ENCODE measurements at places on chromosomes 3 and 15.

DNA sequence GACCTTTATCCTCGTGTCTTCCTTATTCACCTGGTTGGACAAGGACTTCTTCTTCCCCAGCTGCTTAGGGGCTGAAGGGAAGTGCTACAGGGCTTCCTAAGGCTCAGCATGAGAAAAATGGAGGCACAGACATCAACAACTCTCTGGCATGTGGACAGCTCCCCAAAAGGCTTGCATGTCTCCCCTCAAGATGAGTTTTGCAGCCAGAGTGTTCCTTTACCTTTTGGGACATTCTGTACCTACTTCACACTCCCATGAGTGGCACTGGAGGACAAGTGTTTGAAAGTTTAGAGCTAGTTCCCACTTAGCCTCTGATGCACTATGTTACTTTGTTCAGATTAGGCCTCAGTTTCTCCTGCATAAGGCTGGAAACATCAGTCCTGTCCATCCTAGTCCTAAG lies 77.1 kb upstream of the HACD2 start:
- no peak for DNase-seq

GRCh38 chr3:144296808-144297207 lies 325.2 kb downstream of the DIPK2A start:
- no peak for DNase-seq

- no peak for DNase-seq
Observed at GRCh38 chr3:97070302-97070701, 255.9 kb downstream of the EPHA6 start.

GRCh38 chr3:125132815-125133214 lies 77.0 kb upstream of the HEG1 start:
- DNase-seq: no peak

DNA sequence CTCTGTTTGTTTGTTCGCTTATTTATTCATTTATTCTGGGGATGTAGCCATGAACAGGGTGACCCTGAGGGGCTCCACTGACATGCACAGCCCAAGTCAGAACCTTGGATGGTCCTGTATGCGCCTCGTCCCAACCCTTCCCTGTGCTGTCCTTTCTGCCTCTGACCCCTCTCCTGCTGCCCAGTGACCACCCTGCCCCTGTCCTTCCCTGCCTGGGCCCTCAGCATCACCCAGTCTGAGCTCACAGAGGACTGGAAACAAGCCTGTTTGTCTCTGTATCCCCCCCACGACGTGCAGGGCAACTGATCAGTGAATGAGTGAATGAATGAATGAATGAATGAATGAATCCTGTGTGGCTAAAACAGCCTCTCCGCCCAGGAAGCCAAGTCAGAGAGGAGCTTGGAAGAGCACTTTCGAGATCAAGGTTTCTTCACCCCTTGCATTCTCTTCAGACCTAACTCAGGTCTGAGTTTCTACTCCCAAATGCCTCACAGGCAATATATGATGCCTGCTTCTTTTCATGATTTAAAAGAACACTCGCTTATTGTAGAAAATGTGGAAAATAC lies 157.7 kb downstream of the SMAD6 start:
- DNase-seq: no peak

GRCh38 chr3:195095035-195095703 lies 175.8 kb downstream of the XXYLT1 start:
- DNase-seq: no peak

DNA sequence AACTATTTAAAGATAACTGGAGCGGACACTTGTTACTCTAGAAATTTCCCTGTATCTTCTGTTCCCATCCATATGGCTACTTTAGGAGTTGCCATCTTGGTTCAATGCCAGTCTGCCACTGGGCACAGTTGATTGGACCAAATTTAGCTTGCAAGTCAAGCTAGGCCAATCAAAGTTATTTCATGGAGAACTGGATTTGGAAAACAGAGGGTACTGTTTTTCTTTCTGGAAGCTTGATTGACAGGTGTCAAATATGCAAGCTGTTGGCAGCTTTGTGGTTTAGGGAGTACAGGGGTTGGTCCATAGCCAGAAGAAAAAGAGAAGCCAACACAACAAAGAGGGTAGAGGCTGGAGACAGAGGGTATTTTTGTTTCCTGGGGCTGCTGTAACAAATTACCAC lies 33.4 kb upstream of the KLHL25 start:
- peak; percentile 88 for DNase-seq

GRCh38 chr3:40718681-40719080 lies 193.9 kb downstream of the ZNF621 start:
- DNase-seq: no peak

DNA sequence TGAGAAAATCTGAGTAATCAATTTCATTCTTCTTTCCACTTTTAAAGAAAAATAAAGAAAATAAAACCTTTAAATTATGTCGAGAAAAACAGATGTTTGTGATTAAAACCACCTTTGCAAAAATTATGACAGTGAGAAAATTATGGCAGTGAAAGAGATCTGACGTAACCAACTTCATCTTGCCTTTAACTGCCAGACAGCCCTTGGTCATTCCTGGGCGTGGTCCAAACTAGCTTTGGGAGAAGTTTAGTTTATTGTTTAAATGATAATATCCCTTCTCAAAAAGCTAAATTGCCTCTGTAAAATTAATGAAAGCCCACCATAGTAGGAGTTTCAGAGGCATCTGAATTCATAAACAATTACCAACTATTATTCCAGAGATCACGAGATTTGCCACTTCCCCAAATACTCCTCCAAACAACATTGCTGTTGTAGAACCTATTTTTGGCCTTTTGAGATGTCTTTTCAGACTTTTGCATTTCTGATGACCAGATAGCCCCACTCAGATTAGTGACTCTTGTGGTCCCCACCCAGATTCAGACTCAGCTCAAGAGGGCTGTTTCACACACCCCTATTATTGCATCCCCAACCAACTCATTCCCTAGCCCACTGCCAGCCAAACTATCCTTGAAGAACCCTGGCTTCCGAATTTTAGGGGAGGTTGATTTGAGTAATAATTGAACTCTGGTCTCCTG lies 664.4 kb upstream of the CBLB start:
- DNase-seq: no peak

DNA sequence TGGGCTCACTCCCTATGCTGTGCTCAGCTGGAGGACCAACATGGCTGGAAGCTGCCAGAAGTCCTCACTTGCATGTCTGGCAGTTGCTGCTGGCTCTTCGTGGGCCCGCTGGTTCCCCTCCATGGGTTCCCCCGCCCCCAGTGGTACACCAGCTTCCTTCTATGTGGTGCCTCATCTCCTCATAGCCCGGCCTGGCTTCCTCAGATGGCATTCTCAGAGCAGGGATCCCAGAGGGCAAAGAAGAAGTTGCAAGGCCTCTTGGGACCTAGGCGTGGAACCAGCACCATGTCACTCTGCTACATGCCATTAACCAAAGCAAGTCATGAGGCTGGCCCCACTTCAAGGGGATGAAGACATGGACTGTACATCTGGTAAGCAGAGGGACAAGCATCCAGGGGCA lies 2.9 kb upstream of the CFAP92 start:
- no peak for DNase-seq

- DNase-seq: no peak
Observed at GRCh38 chr3:124296406-124296805, 304.5 kb upstream of the ROPN1 start.

- DNase-seq: peak; percentile 12
Observed at GRCh38 chr3:28651159-28651558, 302.5 kb upstream of the AZI2 start.

DNA sequence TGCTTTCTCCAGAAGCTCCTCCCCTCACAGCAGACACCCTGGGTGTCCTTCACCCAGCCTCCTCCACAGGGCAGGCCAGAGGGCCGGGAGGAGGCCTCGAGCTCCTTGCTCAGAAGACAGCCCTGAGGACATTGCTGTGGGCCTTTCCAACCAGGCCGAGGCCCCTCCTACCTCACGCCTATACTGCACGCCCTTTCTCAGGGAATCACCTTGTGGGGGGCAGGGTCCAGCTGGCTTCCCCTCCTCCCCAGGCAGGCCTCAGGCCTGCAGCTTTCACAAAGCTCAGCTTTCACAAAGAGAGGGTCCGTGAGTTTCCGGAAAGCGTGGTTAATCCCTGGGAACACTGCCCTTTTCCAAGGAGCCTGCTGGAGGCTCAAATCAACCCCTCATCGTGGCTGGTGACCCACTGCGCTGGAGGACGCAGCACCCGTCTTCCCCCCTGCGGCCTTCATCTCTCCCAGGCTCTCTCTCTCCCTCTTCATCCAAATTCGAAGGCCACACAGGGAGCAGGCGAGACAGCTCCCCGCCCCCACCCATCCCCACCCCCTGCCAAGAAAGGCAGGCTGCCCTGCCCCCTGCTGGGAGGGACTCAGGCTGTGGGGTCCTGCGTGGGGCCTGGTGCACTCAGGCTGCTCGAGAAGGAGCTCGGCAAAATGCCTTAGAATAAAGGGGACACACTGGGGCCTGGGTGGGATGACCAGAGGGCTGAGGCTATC lies 79.4 kb downstream of the OCA2 start:
- DNase-seq: no peak

GRCh38 chr3:62184559-62184958 lies 188.8 kb downstream of the FEZF2 start:
- no peak for DNase-seq

DNA sequence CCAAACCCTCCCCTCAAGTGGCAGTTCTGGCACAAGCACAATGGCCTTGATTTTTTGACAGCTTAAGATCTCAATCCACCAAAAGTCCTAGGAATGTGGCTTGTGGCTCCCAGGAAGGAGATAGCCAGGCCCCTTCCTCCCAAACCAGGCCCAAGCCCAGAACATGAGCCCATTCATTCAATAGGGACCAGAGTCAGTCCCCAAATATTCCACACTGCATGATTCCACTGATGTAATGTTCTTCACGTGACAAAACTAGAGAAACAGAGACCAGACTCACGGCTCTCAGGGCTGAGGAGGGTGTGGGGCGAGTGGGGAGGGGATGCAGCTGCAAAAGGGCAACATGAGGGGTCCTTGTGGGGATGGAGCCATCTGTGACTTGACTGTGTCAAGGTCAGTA lies 25.5 kb downstream of the ABTB1 start:
- DNase-seq: no peak

DNA sequence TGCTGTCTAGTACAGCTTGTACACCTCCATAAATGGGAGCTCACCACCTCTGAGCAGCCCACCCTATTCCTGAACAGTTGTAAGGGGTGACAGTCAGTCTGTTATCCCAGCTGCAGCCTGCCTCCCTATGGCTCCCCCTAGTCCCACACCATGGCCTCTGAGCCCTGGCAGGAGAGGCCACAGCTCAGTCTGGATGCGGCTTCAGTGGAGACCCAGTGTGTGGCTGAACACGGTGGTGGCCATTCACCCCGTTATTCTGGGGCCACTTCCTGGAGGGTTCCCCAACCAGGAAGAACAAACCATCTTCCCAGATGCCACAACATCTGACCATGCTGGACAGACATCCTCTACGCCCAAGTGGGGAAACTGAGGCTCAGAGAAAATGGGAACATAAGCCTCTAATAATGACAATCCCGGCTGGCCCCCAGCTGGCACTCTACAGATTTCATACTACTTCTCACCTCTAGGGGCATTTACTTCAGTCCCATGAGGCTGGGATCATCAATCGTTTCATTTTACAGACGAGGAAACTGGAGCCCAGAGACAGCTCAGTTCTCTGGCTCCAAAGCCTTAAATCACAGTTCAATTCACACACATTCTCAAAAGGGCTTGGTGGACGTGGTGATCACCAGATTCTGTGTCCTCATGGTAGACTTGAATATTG lies 9.2 kb upstream of the GRIP2 start:
- DNase-seq: no peak

DNA sequence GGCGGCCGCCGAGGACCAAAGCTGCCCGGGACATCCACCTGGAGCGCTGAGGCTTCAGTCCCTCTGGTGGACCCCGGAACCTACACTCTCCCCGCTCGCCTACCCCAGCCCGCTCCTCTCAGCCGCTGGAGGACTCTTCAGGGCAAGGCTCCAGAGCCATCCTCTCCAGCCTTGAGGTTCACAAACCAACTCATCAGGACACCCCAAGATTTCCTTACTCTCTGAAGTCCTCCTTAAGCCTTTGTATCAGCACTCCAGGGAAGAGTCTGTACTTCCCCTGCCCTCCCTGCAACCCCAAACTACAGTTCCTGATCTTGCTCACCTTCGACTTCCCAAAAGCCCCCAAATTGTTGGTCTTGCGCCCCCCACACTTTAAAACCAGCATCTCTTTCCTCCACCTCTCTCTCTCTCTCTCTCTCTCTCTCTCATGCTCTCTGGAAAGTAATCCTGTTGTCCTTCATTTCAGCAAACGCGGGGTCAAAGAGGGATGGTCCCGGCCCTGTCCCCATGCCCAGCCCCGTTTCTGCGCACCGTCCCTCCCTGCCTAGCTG lies 438 bp downstream of the THBS1 start:
- DNase-seq: no peak

DNA sequence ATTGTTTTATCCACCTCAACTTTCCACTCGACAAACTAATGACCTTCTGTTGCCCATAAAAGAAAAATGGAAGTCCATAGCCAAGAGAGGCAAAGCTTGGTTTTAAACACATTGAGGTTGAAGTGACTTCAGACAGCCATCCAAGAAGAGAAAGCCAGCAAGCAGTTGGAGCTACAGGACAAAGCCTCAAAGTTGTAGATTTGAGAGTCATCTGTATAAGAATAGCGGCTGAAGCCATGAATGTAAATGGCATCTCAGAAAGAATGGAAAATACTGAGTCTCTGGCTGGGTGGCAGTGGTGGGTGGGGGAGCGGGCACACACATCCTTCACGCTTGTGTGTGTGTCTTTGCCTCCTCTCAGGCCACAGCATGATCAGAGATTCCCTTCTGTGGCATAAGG lies 124.1 kb upstream of the CHRM5 start:
- no peak for DNase-seq

GRCh38 chr3:65597952-65598413 lies 440.7 kb downstream of the MAGI1 start:
- DNase-seq: no peak

DNA sequence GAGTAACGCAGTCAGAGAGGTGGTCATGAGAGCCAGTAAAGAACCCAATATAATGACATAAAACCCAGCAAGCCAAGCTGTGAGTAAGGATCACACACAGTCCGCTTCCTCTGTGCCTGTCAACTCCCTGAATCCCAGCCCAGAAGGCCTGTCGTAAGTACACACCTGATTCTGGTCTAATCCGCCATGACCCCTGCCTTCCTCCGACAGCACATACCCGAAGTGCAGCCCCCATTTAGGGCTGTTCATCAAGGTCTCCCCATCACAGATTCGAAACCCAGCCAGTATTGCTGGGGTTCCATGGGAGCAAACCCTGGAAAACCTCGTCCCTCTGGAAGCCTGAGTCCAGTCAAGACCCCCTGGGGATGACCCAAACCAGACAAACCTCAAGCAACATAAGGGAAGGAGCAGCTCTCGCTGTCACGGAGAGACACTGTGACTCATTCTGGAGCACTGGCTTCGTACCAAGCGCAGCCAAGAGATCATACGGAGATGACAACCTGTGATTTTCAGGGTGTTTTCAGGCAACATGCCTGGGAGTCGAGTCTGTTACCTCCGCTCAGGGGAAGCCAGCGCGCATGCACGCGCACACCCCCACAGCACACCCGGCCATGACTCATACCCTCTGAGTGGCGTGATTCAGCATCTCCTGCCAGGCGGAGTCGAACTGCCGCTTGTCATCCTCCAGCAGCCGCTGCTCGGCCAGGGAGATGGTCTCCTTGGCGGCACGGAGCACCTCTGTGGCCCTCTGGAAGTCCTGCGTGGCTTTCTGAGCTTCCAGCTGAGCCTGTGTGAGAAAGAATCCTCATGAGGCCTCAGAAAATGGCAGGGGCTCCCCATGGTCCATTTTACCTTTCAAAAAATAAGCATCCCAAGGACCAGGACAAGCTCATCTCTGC lies 63.0 kb downstream of the SH3BP5 start:
- DNase-seq: peak; percentile 86
